ENCODE measurements at places on chromosomes 3 and 15. TPM values are rescaled to one million over a fixed set of nuclear protein-coding genes. Genes with fewer than 3 reads are reported as not detected.

KNG1 gene
- polyA plus RNA-seq = not detected

DNA sequence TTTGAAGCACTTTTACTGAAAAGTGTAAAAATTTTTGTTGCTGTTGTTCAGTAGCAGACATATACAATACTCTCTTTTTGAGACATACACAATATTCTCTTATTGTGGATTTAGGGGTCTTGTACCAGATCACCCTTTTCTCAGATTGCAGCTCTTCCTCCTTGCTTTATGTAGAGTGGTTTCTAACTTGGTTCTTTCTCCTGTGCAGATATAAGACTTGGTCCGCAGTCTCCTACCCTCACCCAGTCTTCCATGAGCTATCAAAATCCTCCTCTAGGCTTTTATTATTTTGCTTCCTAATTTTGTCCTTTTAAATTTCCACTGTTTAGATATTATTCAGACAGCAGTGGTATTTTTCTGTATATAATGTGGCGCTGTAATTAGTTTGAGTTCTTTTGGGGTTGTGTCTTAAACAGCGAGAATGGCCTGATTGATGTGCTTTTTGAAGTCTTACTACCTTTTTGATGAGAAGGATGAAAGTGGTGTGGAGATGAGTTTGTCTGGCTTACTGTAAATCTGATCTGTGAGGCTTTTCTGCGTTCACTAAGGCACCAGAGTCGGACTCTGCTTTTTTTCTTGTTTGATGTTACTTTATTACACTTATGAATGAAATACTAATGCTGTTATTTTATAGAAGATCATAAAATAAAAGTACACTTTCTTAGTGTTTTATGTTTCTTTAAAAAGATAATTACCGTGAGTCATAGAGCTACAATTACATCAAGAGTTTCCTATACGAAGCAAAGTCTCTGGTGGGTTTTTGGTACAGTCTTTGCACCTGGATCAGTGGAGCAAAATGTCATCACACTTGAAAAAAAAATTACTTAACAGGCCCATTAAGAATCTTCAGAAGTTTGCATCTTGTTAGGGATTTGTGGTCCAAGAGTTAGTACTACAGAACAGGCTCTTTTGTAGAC is 27.8 kb downstream of the FNDC3B start:
- no peaks in the 10 kb centered on the region for H3K4me1 ChIP-seq
- DNase-seq = no peak
- H3K27ac ChIP-seq = no peak overlapping the region
- H3K4me3 ChIP-seq = no peak overlapping the region

IQCF5 gene
- polyA plus RNA-seq = not detected

- no peaks in the 10 kb centered on the region for H3K36me3 ChIP-seq
- H3K27ac ChIP-seq = no peak overlapping the region
- no peak for DNase-seq
- H3K4me1 ChIP-seq = no peaks in the 10 kb centered on the region
Measured at GRCh38 chr3:2558796-2559195, 460.1 kb downstream of the CNTN4 start.

CHRM5 gene
- 0.06 TPM for polyA plus RNA-seq

- no peak for DNase-seq
- H3K27ac ChIP-seq = no peak overlapping the region
- H3K36me3 ChIP-seq = no peaks in the 10 kb centered on the region
Measured at GRCh38 chr3:126191246-126191645, 10.9 kb upstream of the ALDH1L1 start.

- no peak overlapping the region for H3K27ac ChIP-seq
- H3K36me3 ChIP-seq = no peaks in the 10 kb centered on the region
- H3K27me3 ChIP-seq = no peaks in the 10 kb centered on the region
- no peak for DNase-seq
Measured at GRCh38 chr3:194494951-194495374, 8.2 kb upstream of the ATP13A3 start.

GRK7 gene
- not detected for polyA plus RNA-seq

GRCh38 chr15:41801850-41802455 is 25.9 kb upstream of the JMJD7 start:
- H3K36me3 ChIP-seq = peaks cover 6% of the 10 kb centered on the region
- H3K27ac ChIP-seq = no peak overlapping the region
- no peaks in the 10 kb centered on the region for H3K4me1 ChIP-seq
